A549 (cell line): ENCODE measurements at places on chromosomes 6 and 20.

DNA sequence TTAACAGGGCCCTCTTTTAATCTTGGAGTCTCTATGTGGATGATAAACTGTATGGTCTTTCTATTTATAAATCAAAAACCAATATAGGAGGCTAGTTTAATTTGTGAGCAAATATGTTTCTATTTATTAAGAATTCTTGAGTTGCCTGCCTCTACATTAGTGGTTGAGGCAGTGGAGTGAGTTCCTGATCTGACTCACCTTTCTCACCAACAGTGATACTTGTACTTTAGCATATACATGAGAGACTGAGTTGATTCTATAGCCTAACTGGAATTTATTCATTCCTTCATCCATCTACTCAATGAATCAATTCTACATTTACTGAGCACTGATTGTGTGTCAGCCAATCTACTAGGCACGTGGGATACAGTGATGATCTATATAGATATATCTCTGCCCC lies 126.9 kb downstream of the TRMT11 start:
- no peak for DNase-seq

GRCh38 chr6:87905101-87905641 lies 142.5 kb upstream of the SPACA1 start:
- DNase-seq, result no peak

DNA sequence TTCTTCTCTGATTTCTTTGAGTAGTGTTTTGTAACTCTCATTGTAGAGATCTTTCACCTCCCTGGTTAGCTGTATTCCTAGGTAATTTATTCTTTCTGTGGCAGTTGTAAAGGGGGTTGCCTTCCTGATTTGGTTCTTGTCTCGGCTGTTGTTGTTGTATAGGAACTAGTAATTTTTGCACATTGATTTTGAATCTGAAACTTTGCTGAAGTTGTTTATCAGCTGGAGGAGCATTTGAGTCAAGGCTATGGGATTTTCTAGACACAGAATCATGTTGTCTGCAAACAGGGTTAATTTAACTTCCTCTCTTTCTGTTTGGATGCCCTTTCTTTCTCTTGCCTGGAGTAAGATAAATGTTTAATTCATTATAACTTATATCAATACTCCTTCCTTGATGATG lies 86.4 kb downstream of the OLIG3 start:
- DNase-seq, result no peak

- no peak for DNase-seq
These were observed 42.5 kb upstream of the ADGRF1 start for GRCh38 chr6:47084610-47085009.

DNA sequence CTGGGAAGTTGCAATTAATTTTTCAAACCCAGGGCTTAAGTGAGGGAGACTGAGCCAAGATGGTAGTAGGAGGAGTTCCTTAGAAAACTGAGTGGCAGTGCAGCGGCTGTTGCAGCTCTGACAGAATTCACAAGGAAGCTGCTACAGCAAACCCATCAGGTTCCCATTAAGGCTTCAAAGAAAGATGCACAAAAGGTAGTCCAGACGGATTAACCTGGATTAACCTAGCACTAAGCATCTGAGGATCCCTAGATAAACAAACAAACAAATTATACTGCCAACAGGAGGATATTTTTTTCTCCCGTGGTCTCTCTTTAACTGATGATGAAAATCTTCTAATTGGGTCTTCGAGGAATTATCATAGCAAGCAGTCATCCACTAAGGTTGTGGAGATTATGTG lies 5.2 kb downstream of the TENT5A start:
- DNase-seq, result no peak
